ENCODE measurements at places on chromosomes 12 and 14.

DNA sequence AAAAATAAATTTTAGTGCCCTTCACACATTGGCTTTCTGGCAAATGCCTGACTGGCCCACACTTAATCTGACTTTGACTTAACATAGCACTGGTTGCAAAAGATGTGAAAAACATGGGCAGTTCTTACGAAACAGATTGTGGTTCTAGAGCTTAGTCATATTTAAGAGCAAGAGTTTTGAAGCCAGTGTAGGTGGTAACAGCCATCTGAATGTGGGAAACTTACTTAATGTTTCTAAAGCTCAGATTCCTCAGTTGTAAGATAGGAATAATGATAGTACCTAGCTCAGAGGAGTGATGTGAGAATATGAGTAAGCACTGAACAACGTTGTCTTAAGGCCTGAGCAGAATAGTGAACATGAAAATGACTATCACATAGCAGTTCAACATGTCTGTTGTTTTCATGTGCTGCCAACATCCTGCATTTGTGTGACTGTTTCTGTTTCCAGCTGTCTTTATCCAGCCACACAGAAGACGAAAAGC lies 262.7 kb downstream of the SYT1 start:
- no peak for DNase-seq

- no peak for DNase-seq
Observed at GRCh38 chr14:67564236-67564635, 31.1 kb downstream of the PLEKHH1 start.

DNA sequence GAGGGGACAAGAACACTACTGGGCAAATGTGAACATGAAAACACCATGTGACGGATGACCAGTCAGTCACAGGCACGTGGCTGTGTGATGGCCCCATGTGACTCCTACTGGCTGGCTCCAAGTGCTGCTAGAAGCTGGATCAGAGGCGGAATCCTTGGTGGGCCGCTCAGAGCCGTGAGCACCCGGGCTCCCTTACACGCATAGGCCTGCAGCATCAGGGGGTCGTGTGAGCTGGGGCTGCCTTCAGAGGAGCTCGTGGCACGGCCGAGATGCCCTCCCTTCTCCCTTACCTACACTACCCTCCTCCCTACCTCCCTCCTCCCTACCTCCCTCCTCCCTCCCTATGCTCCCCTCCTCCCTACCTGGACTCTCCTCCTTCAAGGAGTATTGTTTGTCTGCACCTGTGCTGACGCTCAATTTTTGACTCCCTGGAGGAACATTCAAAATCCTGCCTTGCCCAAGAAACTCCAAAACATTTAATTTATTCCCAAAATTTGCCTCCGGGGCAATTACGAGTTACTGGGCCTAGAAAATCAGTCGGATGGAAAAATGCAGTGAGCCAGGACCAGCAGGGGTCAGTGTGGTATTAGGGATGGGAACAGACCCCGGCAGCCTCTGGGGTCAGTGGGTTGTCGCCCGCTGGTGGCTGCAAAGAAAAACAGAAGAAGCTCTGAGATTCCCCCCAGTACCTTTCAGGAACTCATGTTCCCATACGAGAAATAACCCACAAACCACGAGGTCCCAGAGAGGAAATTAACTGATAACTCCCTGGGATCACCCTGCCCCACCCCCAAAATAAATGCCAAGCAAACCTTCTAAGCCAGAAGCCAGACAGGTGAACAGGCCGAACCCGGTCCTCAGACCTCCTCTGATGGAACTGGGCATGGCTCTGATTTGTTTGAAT lies 61.3 kb downstream of the C14orf132 start:
- DNase-seq = peak; percentile 48

- no peak for DNase-seq
Observed at GRCh38 chr12:20057398-20057797, 310.9 kb upstream of the PDE3A start.

GRCh38 chr12:113422030-113422885 lies at the start of gene SDSL:
SDSL (plus strand) TSS chr12:113422380; CDS start chr12:113427983, 5,603 bp downstream.
- DNase-seq = no peak

- no peak for DNase-seq
Observed at GRCh38 chr14:31232081-31232480, 24.5 kb upstream of the HECTD1 start.

DNA sequence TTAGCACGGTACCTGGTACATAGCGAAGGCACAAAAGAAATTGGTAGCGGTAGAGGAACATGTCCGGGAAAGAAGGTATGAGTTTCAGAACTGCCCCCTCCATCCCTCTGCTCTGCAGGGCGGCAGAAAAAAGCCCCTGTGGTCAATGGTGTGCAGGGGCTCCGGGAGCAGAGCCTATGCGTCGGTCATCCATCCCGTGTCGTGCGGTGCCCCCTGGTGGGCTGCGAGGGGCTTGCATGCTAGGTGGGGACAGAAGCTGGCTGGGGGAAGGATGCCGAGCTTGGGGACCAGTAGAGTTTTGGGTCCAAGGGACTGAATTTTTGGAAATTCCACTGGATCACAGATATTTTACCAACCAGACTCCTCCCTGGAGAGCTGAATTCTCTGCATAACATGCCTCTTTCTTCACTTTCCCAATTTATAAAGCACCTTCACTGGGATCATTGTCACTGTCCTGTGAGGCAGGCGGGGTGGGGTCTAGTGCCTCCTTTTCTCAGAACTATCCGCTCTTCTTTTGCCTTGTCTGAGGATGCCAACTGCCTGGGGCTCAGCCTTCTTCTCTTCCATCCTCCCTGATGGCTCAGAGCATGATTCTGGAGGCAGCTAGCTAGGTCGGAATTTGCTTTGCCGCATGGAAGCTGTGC lies 148.7 kb downstream of the SMOC1 start:
- peak; percentile 28 for DNase-seq

GRCh38 chr14:93056166-93056839 lies 59.4 kb downstream of the ITPK1 start:
- DNase-seq = no peak

GRCh38 chr12:68939505-68939904 lies 6.5 kb upstream of the CPM start:
- DNase-seq = no peak

- no peak for DNase-seq
Observed at GRCh38 chr14:104756477-104757237, 3.7 kb downstream of the SIVA1 start.

- no peak for DNase-seq
Observed at GRCh38 chr14:53043027-53043581, 92.3 kb upstream of the FERMT2 start.

DNA sequence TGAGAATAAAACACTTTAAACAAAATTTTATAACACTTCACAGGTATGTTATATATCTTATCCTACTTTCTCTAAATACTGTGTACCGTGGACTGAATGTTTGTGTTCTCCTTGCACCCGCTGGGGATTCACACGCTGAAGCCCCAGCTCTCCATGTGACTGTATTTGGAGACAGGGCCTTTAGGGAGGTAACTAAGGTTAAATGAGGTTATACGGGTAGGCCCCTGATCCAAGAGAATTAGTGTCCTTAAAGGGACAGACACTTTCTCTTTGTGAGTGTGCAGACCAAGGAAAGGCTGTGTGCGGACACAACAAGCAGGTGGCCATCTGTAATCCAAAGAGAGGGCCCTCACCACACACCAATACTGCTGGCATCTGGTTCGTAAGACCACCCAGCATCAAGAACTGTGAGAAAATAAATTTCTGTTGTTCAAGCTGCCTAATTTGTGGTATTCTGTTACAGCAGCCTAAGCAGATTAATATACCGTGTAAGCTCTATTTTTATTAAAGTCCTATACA lies 70.1 kb upstream of the TTC7B start:
- DNase-seq = no peak

DNA sequence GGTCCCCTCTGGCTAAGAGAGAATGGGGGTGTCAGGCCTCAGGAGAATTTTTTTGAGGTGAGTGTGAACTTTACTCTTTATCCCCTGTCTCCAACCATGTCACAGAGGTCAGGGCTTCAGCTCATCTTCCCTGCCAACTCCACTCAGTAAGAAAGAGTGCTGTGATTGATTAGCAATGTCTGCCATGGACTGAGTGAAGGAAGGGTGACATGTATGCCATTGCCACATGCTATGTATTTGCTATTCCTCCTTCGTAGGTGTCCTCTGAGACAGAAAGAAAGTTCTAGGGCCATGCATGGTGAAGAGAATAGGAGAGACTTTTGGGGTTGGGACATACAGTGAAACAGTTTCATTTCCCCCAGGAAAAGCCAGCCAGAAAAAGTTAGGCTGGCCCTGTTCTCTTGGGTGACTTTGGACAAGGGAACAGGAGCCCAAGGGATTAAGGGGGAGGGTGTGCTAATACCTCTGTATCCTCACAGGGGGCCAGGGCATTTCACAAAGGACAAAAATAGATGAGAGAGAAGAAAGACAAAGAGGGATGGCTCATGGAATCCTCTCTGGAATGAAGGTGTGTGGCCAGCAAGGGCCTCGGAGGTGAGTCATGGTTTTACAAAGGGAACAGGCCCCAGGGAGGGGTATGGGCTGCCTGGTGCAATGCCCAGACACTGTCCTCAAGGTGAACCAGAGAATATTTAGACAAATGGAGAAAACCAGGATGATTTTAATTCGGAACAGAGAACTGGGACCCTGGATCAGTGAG lies 13.9 kb upstream of the MYL2 start:
- DNase-seq = no peak

Measured in activated CD4-positive, alpha-beta T cell treated with anti-CD3 and anti-CD28 coated beads for 1 hour (primary cell).